ENCODE measurements at places on chromosomes 4 and X. TPM values are rescaled to one million over a fixed set of nuclear protein-coding genes. Genes with fewer than 3 reads are reported as not detected.

The IGSF1 gene
- not detected for total RNA-seq

The SNCA gene
- not detected for total RNA-seq

The EFHC2 gene
- total RNA-seq: not detected

The NIPAL1 gene
- total RNA-seq: 1.2 TPM

The OPRPN gene
- total RNA-seq: not detected

The PIR gene
- 1.7 TPM for total RNA-seq

The CT55 gene
- not detected for total RNA-seq

The POLN gene
- 2.2 TPM for total RNA-seq

The ARHGAP4 gene
- total RNA-seq: 112 TPM

The FHDC1 gene
- total RNA-seq: 0.06 TPM

The TENM3 gene
- not detected for total RNA-seq

The CCDC160 gene
- not detected for total RNA-seq

The MAGEB1 gene
- not detected for total RNA-seq

The KIT gene
- total RNA-seq: 0.21 TPM

The ARSJ gene
- not detected for total RNA-seq

The NSUN7 gene
- not detected for total RNA-seq

The GUCY1A1 gene
- total RNA-seq: 0.13 TPM

The TMEM164 gene
- total RNA-seq: 13.5 TPM

The HSD17B13 gene
- total RNA-seq: not detected

The AFM gene
- total RNA-seq: not detected

The VCX3A gene
- total RNA-seq: not detected

The UGT2B17 gene
- not detected for total RNA-seq

The HSFX2 gene
- not detected for total RNA-seq

The CYTL1 gene
- total RNA-seq: not detected

The RGN gene
- total RNA-seq: not detected

The CLTRN gene
- total RNA-seq: 0.67 TPM

The MFAP3L gene
- total RNA-seq: 2.1 TPM

The EMCN gene
- total RNA-seq: not detected

The SEPTIN11 gene
- 69.6 TPM for total RNA-seq

The CTSO gene
- 3.3 TPM for total RNA-seq

The ATOH1 gene
- not detected for total RNA-seq

The AFP gene
- not detected for total RNA-seq

The TMSB15B gene
- total RNA-seq: 7.5 TPM

The PDLIM3 gene
- not detected for total RNA-seq

The PI4K2B gene
- total RNA-seq: 40.0 TPM

The AR gene
- total RNA-seq: not detected

The EIF2S3 gene
- 323 TPM for total RNA-seq
